SK-N-DZ (cell line): ENCODE measurements at places on chromosomes 16 and 17.

- no peak for DNase-seq
Observed at GRCh38 chr17:72510351-72511016, 389.7 kb downstream of the SOX9 start.

GRCh38 chr17:9837551-9838471 lies 12.1 kb downstream of the GLP2R start:
- DNase-seq: no peak

GRCh38 chr17:37177254-37177870 lies 198.4 kb upstream of the C17orf78 start:
- no peak for DNase-seq

DNA sequence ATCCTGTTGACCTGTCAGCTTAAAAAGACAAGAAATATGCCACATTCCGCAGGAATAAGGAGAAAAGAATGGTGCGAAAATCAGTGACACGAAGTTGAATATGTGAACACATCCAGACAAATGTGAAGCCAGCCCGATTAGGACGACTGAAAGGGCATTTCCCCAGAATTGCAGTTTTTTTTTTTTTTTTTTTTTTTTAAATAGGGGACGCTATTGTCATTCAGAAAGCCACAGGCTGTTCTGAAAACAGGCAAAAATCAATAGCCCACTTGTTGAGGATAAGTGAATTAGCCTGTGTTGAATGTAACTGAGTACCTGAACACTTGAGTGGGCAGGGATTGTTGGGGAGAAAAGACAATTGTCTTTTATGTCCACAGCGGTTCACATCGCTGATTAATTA lies 507.1 kb downstream of the WWOX start:
- DNase-seq: peak; percentile 27

GRCh38 chr17:32489320-32490100 lies 2.7 kb downstream of the CDK5R1 start:
- DNase-seq: no peak

GRCh38 chr17:17710728-17711541 lies 29.7 kb downstream of the RAI1 start:
- no peak for DNase-seq

DNA sequence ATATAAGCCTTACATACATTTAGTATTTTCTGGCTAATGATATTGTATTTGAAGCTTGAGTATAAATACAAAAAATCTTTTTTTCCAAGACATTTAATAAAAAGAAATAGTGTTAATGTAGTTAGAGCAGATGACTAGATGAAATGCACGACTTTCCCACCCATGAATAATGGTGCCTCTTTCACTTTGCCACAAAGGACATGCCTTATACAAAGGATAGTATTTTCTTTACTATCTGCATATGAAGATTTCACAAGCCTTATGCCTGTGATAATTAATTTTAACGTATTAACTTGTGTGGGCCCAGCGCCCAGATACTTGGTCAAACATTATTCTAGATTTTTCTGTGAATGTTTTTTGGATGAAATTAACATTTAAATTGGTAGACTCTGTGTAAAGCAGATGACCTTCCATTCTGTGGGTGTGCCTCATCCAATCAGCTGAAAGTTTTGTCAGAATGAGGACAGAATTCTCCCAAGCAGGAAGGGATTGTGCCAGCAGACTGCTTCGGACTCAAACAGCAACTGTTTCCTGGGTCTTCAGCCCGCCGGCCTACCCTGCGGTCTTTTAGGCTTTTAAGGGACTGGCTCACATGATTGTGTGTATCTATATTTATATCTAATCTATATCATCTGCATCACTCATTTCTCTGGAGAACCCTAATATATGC lies 115.4 kb downstream of the USP22 start:
- no peak for DNase-seq

DNA sequence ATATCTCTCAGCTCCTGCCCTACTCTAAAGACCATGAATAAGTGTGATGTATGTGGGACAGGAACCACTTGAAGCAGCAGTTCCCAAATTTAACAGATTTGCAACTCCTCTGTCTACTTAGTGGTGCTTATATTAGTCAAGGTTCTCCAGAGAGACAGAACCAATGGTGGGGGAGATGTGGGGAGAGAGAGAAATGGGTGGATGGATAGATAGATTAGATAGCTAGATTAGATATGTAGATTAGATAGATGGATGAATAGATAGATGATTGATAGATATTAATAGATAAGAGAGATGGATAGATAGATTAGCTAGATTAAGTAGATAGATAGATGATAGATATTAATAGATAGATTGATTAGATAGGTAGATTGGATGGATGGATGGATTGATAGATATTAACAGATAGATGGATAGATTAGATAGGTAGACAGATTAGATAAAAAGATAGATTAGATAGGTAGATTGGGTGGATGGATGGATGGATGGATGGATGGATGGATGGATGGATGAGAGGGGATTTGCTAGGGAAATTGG lies 154.0 kb upstream of the NOL11 start:
- DNase-seq: no peak

DNA sequence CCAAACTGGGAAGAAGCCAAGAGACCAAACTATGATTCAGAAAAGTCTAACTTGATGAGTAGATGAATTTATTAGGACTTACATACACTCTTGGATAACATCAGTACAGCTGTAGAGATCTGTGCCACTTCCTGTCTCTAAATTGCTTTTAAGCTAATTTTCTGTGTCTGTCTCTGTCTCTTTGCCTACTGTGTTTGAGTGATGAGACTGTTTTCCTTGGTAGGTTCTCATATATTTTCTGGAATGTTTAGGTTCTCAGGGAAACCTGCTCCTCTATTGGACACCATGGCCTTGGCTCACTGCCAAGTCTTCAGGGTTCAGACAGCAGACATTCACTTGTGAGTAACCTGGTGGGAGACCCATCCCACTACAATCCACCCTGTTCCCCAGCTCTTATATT lies 103.5 kb upstream of the KIF2B start:
- DNase-seq: peak; percentile 84

- DNase-seq: no peak
Observed at GRCh38 chr16:88868974-88869672, 2.7 kb upstream of the PABPN1L start.

- no peak for DNase-seq
Observed at GRCh38 chr16:64659866-64660265, 462.0 kb downstream of the CDH11 start.

GRCh38 chr17:73439597-73439996 lies 127.8 kb upstream of the CDC42EP4 start:
- no peak for DNase-seq

DNA sequence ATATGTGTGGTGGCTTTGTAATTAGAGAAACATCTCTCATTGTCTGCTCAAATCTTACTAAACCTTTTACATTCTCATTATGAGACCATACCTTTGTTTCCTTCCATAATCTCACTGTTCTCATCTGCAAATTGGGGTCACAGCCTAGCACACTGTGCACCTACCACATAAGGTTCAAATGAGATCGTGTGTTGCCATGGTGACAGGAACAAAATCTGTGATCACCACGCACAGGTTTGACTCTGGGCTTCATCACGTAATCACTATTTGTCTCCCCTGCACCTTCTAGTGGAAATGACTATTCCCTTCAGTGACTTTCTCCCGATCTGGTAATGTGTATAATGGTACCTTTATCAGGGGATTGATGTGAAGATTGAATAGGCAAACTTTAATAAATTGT lies 26.1 kb downstream of the CDH8 start:
- no peak for DNase-seq

GRCh38 chr16:12925026-12925800 lies 23.8 kb downstream of the SHISA9 start:
- no peak for DNase-seq

- DNase-seq: no peak
Observed at GRCh38 chr16:64352246-64352645, 769.6 kb downstream of the CDH11 start.

DNA sequence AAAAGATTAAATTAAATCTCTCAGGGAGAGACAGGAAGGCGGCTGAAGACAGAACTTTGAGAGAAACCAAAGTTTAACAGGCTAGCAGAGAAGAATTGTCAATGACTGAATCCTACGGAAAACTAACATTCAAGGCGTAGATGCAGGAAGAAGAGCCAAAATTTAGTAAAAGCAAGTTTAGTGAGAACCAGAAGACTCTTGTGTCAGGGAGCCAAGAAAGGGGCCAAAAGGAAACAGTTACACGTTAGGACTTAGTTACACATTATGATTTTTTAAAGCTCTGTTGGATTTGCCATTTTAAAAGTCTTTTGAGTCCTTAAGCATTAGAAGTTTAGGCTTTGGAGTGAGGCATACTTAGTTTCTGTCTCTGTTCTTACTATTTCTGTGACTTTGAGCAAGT lies 164.6 kb downstream of the CHD9 start:
- DNase-seq: no peak

DNA sequence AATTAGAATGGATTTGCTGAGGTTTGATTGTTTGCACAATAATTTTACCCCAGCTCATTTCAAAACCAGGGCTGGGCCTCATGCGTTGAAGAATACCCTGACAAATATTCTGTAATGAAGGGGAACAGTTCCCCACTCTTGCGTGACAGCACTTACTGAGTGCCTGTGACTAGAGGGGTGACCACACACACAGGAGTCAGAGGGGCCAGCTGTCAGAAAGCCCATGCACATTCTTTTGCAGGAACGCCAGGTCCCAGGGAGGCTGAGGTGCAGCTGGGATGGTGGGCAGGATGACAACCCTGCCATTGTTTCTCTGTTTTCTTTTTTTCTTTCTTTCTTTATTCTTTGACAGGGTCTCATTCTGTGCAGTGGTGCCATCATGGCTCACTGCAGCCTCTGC lies 44.6 kb downstream of the SMPD3 start:
- no peak for DNase-seq

- no peak for DNase-seq
Observed at GRCh38 chr17:35254107-35254773, 11.4 kb downstream of the SLFN5 start.

DNA sequence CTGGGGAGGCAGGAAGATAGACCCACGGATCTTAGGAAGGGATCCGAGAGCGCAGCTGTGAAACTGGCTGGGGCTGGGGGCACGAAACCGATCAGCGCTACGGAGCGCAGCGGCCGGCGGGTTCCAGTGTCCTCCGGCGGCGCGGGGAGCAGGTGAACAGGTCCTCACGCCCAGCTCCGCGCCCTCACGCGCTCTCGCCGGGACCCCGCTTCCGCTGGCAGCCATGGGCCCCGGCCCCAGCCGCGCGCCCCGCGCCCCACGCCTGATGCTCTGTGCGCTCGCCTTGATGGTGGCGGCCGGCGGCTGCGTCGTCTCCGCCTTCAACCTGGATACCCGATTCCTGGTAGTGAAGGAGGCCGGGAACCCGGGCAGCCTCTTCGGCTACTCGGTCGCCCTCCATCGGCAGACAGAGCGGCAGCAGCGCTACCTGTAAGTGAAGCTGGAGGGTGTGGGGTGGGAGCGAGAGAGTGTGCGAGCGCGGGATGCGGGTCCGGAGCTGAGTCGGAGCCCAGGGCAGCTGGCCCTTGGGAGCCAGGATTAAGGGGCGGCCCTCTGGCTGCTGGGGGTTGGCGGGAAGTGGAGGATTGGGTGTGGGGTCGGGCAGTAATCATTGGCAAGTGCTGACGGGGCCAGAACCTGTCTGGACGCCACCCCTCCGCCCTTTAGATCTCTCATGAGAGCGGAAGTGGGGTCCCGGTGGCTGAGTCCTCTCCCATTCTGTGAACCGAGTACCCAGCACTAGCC lies 479 bp downstream of the ITGA3 start:
- DNase-seq: peak; percentile 77

DNA sequence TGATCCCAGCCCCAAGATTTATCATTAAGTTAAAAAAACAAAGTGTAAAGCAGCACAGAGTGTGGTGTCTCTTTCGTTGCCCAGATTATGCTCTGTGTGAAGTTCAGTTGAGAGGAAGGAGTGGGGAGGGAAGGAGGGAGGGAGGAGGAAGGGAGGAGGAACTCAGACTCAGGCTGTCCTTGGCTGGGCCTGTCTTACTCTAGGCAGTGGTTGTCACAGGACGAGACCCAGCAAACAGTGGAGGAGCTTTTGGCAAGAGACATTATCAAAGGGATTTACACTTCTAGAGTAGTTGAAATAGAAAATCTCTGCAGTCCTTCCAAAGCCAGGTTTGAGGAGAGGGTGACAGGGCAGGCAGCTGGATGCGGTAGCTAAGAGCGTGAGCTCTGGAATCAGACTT lies 27.8 kb downstream of the KNOP1 start:
- DNase-seq: no peak

DNA sequence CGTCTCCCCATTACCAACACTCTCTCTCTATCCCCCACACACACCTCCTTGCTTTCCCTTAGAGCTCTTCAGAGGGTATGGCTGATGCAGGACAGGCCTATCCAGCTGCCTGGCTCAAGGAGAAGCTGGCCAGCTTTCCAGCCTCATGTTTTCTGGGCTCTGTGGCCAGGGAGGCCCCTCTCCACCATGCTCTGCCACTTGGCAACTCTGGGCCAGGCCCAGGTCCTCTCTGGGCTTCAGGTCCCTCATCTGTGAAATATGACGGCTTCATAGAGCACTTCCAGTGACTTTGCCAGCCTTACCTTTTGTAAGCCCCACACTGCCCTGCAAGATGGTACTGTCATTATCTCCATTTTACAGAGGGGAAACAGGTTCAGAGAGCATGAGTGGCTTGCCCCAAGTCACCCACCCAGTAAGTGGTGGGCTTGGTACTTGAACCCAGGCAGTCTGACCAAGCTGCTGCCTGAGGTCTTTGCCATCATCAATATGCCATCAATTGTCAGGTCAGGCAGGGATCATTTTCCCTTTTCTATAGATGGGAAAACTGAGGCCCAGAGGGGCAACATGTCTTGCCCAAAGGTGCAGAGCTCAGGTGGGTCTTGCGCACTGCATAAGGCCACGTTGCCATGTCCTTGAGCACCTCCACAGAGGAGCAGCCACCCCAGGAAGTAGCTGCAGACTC lies 548 bp upstream of the ADGRG5 start:
- DNase-seq: no peak

GRCh38 chr17:77887464-77888241 lies 70.8 kb upstream of the TNRC6C start:
- no peak for DNase-seq

GRCh38 chr17:76138234-76138895 lies 2.7 kb downstream of the FOXJ1 start:
- DNase-seq: no peak

DNA sequence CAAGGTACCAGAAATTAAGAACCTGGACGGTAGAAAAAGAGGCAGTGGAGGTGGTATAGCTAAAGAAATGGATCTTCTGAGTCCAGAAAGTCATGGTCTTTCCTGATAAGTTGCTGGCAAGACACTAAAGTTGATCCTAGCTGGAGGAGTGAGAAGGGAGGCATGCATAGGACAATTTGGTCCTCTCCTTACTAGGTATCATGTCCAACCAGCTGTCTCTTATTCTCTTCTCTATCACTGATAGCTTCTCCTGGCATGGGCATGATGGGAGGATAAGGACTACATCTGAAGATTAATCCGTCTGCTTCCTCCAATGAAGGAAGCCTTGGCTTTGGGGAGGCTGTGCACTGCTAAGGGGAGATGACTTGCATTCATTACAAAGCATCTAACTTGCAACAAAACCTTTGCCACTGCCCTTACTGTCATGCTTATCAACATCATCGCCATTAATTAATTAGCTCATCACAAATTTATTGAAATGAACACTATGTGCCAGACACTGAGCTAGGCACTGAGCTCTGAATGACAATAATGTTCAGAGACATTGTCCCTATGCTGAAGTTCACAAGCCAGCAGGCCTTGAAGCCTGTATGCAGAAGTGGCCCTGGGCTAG lies 3.1 kb upstream of the FAM117A start:
- DNase-seq: no peak
